ENCODE measurements at places on chromosomes 2 and 18. TPM values are rescaled to one million over a fixed set of nuclear protein-coding genes. Genes with fewer than 3 reads are reported as not detected.

HSBP1L1 gene
- total RNA-seq = 12.5 TPM

LONRF2 gene
- total RNA-seq = 14.9 TPM

AKAIN1 gene
- not detected for total RNA-seq

HAAO gene
- total RNA-seq = 1.9 TPM

ECEL1 gene
- total RNA-seq = not detected

CD302 gene
- 21.9 TPM for total RNA-seq

DOK1 gene
- 4.9 TPM for total RNA-seq

MPP4 gene
- total RNA-seq = not detected

STEAP3 gene
- 12.9 TPM for total RNA-seq

GALNT14 gene
- 0.38 TPM for total RNA-seq

- peak; percentile 50 for DNase-seq
These were observed 33.8 kb downstream of the SDC1 start for GRCh38 chr2:20190876-20191713.

GRCh38 chr2:22981785-22982184, 403.2 kb upstream of the KLHL29 start:
- DNase-seq = no peak

DNA sequence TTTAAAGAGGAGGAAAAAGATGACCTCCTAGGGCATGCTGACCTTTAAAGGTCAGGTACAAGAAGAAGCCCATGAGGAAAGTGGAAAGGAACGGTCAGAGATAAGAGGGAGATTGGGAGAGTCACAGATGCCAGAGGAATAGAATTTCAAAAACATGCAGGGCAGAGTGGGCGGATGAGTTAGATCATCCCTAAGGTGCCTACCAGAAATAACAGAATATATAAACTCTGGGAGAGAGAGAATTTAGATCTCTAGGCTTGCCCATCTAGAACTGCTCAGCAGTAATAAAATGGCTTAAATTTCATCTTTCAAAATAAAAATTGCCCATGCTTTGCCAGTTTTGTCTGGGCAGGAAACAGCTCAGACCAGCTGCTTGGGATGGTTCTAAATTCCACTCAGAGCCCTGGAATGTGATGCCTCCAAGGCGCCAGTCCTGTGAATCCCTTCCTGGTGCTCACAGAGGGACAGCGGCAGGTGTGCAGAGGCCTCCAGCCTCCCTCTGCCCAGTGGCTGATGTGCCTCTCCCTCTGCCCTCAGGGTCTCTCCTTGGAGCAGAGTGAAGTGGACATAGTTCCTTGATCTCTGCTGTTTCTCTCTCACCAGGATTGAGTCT, 130.9 kb downstream of the ANTXR1 start:
- no peak for DNase-seq

- peak; percentile 92 for DNase-seq
These were observed at the start of gene CCT7 for GRCh38 chr2:73233932-73234832. CCT7 (plus strand) TSS chr2:73234308; CDS start chr2:73234379, 71 bp downstream.

DNA sequence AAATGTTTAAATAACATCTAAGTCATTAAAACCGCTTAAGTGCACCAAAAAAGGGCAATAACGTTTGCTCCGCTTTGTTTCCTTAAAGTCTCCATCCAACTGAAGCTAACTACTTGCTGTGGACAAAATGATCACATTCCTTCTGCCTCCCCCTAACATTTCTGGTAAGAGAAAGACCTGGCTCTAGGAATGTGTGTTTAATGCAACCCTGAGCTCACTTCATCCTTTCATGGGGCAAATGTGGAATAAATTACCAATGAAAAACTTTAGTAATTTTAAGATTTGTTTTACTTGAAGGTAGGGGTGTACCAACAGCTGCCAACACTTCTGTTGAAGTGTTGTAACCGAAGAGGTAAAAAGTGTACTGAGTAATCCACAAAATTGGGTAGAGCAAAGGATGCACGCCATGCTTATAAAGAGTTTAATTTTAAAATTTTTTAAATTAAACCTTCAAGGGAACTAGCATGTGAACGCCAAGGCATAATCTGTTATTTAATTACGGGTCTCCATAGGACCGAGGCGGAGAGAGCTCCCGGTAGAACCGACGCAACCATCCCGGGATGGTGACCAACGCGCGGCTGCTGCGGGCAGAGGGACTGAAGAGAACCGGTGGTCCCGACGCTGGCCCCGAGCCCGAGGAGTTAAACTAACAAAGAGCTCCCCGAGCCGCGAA, 1.1 kb downstream of the HNRNPLL start:
- no peak for DNase-seq

GRCh38 chr2:29334706-29335105, 219.5 kb downstream of the CLIP4 start:
- DNase-seq = no peak

DNA sequence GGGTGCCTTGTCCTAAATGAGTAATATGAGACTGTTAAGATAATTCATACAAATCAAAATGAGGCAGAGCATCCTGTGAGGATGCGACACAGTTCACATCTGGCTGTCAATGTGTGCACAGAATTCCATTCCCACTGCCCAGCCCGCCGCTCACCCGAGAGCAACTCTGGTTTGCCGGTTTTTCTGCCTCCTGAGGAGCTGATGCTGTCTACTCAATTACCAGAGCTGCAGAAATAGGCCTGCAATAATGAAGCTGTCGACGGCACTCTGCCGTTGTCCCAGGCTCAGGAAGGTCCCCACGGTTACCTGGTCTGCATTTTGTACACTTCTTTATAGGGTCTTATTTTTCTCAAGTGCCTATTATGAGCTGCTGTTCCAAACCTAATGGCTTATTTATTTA, 55.7 kb upstream of the LYPD1 start:
- no peak for DNase-seq

DNA sequence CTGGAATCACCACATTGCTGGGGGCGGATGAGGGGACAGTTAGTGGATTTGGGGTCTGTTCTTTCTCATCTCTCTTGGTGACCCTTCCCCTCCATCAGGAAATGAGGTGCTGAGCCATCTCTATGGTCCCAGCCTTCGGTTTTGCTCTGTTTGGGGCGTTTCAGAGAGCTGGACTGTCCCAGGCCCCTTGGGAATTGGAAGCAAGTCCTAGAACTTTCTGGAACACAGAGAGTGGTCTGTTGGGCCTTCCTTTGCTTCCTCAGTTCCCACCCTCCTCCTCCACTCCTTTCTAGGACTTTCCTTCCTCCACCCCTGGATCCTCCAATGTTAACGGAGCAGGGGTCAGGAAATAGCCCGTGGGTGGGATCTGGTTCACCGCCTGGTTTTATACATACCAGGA, 17.0 kb downstream of the RRM2 start:
- no peak for DNase-seq

GRCh38 chr2:45890819-45891218, 239.3 kb downstream of the PRKCE start:
- DNase-seq = no peak

- DNase-seq = no peak
These were observed 63.9 kb downstream of the PPP4R1 start for GRCh38 chr18:9550429-9550828.

DNA sequence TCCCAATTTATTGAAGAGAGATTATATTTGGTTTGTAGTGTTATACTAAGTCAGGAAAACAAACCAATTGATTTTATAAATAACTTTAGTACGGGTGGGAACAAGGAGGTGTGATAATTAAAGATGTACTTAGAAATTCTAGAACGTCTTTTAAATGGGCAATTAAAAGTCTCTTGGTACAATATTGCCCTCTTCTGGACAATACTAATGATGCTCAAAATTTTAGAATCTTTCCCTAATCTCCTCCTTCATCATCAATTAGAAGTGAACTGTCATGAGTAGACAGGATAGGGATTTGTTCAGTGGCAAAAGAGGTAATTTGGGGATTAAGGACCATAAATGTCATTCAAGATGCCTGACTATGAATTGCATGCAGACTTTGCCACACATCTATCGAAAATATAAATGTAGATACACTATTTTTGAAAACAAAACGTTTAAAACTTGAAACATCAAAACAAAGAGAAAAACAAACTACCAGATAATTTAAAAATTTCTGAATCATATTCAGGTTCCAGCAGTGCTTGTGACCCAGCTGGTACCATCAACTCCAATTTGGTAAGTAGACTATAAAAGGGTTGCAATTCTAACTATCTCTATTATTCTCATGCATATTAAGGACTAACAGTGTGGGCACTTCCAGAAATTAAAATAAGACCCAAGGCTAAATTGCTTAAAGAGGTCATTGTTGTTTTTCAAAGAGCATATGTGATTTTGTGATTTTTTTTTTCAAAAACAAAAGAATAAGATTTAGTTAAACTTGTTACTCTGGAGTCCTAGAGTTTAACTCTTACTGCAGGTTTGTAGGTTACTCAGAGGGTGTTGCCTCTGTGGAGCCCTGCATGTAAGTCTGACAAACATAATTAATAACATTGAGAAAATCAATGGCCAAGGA, 123.5 kb downstream of the LAMA3 start:
- DNase-seq = no peak

DNA sequence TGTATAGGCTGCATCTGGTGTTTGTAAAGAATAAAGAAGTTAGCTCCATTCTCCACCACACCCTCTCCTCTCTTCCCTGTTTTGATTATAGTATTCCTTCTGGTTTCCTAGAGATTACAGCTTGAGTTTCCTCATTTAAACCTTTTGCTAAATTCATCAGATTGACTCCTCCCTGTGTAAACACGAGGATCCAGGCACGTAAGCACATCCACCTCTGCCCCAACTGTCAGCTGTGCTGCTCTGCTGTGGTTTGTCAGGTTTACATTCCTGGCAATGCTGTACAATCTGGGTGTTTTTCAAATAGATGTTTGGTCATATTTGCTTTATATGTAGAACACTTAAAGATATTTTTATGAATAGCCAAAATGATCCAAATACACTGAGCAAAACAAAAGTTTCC, 302.8 kb downstream of the PTGR3 start:
- DNase-seq = no peak

GRCh38 chr2:10915731-10916276, 4.1 kb downstream of the KCNF1 start:
- DNase-seq = no peak

GRCh38 chr2:132448771-132449170, 32.2 kb downstream of the GPR39 start:
- no peak for DNase-seq

- DNase-seq = no peak
These were observed 5.0 kb upstream of the ZSWIM2 start for GRCh38 chr2:186853951-186854350.

DNA sequence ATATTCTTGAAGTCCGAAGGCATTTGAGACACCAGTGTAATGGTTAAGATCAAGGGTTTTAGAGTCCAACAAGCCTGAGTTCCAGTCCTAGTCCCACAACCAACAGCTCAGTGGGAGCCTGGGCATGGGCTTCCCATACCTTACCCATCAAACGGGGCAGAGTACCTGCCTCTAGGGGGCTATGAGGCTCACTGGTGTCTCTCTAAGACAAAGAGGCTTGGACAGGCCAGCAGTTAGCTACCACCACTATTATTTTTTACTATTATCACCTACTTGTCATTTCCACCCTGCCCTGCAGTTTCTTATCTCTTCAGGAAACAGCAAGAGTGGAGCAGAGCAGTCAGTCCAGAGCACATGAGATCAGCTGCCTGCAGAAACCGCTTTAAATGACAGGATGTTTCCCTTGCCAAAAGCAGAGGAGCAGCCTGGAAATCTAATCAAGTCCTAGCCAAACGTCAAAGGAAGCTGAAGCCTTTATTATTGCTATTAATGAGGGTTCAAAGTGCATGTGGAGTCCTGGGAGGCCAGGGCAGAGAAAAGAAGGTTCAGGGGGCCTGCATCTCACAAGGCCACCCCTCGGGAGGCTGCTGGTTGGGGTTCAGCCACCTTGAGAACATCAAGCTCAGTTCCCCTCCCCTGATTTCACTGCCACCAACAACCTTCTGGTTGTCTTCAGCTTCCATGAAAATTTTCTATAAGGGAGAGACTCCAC, 66.6 kb downstream of the STPG4 start:
- no peak for DNase-seq

DNA sequence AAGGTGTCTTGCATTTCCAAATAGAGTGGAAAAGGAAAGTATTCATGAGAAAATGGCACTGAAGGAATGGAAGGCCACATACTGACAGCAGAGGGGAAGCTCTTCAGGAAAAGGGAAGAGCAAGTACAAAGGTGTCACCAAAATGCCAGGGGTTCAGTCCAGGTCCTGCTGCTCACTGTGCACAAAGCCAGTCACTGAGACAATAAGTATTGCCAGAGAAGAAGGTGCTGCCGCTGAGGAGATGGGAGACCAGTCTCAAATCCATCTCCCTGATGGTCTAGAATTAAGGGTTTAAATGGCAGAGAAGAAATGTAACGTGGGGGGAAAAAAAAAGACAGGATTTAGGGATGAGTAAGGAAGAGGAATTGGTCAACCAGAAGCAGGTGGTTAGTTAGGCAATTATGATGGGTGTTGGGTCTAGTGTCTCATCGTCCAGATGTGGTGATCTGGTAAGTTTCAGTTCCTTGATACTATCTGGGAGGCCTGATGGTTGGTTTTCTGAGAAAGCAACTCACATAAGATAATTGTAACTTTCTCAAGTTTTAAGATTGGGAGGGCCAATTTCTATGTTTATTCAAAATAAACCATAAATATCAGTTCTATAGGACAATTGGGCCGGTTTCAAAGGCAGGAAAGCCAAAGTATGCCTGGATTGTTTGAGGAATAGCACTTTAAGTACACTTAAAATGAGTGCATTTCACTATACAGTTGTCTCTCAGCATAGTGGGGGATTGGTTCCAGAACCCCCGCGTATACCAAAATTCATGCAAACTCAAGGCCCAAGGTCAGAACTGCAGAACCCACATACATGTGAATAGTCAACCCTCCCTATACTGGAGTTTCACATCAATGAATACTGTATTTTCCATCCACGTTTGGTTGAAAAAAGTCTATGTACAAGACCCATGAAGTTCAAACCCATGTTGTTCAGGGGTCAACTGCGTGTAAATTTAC, 109.1 kb upstream of the DNAJC10 start:
- DNase-seq = no peak

Data from Right ventricle myocardium inferior (tissue), 1 donor.